ENCODE measurements at places on chromosomes 5 and 9.

DNA sequence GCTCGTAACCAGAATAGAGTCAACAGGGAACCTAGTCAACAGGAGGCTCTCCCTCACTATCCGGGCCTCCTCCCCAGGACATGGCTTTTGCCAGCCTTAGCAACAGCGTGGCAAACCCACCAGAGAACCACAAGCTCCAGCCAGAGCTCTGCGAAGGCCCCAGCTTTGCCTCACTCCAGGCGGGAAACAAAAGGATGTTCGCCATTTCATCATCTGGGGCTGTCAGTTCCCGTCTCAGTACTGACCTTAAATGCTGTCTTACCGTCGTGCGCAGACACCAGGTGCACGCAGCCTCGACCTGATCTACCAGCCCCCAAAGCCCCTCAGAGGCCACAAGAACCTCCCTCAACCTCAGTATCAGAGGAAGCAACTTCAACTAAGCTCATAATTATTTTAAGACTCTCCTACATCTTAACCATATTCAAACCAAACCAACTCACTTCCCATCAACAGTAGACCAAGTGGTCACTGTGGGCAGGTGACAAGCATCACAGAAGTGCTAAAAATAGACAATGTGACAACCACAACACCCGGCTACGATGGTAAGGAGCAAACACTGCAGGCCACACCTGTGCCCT is 71.4 kb downstream of the SEMA4D start:
- DNase-seq, result no peak

GRCh38 chr5:72146056-72146455 is 38.8 kb downstream of the MAP1B start:
- no peak for DNase-seq

GRCh38 chr5:35248843-35249780 is 18.8 kb upstream of the PRLR start:
- DNase-seq, result no peak

DNA sequence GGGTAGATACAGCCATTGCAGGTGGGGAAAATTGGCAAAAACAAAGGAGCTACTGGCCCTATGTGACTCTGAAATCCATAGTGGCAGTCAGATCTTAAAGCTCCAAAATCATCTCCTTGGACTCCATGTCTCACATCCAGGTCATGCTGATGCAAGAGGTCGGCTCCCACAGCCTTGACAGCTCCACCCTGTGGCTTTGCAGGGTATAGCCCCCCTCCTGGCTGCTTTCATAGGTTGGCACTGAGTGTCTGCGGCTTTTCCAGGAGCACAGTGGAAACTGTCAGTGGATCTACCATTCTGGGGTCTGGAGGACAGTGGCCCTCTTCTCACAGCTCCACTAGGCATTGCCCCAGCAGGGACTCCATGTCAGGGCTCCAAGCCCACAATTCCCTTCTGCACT is 1190.1 kb downstream of the CDH12 start:
- DNase-seq, result no peak

GRCh38 chr5:73644385-73644963 is 18.5 kb downstream of the ARHGEF28 start:
- no peak for DNase-seq

- no peak for DNase-seq
Measured at GRCh38 chr5:55154873-55155272, 5.1 kb upstream of the GPX8 start.

DNA sequence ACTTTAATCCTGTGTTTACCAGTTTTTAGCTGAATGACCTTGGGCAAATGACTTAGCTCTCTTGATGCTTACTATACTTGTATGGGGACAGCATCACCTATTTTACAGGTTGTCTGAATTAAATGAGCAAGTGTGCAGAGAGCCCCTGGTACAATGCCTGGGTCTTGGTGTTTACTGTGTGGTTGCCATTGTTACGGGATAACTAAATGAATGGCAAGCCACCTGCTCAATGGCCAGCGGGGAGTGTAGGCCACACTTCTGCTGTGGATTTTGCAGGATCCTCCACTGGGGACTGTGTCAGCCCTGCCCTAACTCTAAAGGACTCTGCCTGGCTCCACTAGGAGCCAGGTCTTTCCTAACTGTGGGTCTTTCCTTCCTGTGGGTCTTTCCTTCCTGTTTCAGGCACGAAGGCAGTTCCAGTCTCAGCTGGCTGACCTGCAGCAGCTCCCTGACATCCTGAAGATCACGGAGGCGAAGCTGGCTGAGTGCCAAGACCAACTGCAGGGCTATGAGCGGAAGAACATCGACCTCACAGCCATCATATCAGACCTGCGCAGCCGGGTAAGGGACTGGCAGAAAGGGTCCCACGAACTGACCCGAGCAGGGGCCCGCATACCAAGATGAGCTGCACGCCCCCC is 10.3 kb upstream of the GLE1 start:
- DNase-seq, result no peak

- DNase-seq, result peak; percentile 87
Measured at GRCh38 chr5:141691867-141692532, 10.0 kb upstream of the ARAP3 start.

GRCh38 chr9:80147866-80148265 is 576.1 kb downstream of the TLE4 start:
- DNase-seq, result no peak

GRCh38 chr5:73268826-73269225 is 95.8 kb downstream of the TMEM174 start:
- no peak for DNase-seq

- no peak for DNase-seq
Measured at GRCh38 chr9:77589046-77589795, 58.9 kb downstream of the GNA14 start.

DNA sequence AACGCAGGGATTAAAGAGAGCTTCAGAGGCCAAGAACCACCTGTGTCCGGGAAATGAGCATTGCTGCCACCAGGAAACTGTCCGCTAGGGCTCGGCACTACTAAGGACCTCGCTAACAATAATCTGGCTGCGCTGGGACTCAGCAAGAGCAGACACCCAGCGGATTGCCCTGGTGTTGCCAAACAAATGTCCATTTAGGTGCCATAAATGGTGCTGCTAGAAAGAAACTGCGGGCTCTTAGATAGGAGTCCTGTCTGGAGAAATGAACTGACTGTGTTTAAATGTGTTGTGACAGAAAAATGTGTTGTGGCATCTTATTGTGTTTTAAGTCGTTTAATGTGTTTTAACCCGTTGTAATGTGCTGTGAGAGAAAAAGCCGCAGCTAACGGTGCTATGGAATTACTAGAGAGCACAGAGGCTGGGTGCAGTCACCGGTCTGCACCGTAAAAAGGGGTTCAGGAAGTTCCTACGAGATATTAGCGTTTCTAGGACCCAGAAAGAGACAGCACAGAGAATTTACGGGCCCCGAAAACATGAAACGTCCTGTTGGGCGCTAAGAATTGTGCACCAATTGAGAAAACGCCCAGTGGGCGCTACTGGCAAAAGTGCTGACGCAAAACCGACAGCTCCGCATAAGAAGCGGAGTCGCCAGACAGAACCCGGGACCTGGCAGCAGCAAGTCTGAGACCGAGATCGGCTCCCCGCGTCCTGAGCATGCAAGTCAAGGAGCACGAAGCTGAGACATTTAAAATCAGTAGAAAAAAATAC is 90.6 kb downstream of the ANXA2R start:
- DNase-seq, result peak; percentile 11

DNA sequence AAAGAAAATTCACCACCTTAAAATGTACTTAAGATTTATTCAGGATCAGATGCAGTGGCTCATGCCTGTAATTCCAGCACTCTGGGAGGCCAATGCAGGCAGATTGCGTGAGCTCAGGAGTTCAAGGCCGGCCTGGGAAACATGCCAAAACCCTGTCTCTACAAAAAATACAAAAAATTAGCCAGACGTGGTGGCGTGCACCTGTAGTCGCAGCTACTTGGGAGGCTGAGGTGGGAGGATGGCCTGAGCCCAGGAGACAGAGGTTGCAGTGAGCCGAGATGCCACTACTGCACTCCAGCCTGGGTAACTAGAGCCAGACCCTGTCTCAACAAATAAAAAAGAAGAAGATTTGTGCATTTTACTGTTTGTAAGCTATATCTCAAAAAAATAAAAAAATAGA is 34.7 kb upstream of the GFPT2 start:
- DNase-seq, result no peak

GRCh38 chr5:82274343-82275211 is 3.6 kb downstream of the RPS23 start:
- peak; percentile 8 for DNase-seq

DNA sequence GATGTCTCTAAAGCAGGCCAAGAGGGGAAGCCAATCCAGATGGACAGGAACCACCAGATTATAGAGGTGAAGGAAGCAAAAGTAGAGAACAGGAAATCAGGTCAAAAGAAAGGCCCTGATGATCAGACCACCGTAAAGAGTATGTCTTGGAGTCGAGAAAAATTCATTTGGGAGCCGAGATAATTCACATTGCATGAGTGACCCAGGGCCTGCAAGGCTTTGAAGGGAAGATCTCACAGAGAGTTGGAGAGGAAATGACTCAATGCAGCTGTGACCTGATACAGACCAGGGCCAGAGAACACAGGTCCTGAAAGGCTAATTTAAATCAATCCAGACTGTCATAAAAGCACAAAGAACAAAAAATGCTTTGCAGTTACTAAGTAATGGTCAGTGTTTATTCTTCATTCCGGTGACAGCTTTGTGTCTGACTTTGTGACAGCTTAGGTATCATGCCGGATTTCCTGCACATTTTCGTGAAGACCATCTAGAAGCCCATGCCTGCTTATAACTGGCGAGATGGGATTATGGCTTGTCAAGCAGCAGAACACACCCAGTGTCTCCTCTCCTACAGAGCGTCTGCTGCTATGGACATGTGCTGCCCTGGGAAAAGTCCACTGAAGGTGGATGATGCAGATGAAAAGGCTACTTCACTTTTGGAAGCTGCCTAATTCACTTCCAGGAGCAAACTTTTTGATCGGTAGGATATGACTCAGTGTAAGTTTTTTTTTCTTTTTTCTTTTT is 5.8 kb upstream of the ACTBL2 start:
- no peak for DNase-seq
